Chondrocyte (in vitro differentiated cells): ENCODE measurements at places on chromosomes 13 and 19.

DNA sequence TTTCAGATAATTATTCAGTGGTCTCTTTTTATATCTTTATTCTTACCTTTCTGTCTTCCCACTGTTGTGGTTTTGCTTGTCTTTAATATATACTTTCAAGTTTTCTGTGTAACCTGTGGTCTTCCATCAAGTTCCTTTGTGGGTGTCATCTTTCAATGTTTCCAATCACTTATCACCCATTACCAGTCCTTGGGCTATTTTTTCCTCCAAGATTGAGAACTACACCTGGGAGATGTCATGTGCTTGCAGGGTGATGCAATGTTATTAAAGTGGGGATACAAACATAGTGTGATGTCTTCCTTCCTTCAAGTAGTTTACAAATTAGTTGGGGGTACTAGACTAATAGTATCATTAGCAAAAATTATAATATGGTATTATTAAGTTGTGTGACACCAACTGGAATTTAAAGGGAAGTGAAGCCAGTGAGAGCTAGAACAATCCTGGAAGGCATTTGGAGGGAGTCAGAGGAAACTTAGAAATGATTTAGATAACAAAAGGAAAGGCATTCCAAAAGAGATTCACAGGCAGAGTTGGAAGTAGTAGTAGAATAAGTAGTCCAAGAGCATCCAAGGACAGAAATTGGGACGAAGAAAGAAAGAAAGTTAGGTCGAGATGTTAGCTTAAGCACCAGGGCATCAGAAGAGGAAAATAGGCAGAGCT, 3.4 kb downstream of the FNDC3A start:
- no peak for DNase-seq

GRCh38 chr19:6048348-6048747, 62.0 kb downstream of the RFX2 start:
- peak; percentile 78 for DNase-seq

GRCh38 chr13:22055259-22055658, 384.4 kb downstream of the FGF9 start:
- no peak for DNase-seq

DNA sequence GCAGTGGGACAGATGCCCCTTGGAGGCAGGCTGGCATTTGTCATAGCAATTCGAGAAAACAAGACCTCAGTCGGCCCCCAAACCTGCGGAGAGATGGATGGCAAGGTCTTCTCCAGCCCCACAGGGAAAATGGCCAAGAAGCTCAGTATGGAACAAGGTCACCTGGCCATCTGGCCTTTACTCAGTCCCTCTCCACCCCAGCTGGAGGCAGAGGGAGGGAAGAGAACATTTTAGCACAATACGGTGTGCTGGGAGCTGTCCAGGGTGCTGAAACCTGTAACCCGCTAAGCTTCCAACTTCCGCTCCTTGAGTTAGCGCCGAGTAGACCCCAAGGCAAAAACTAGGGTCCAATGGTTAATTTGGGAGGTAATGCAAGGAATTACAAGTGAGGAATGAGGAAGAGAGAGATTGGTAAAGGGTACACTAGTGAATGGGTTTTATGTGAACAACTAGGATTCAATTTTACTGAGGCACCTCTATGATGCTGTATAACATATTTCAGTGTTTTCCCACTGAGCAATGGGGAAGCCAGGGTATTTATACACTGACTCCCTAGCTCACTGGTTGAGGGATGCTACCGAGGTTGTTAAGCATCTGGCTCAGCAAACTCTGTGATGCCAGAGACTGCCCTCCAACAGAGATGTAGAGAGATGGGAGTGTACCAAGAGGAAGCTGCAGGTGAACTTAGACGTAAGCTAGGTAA, 64.3 kb downstream of the CACNA1A start:
- no peak for DNase-seq

- DNase-seq = no peak
Measured at GRCh38 chr13:47136504-47136941, 239.7 kb upstream of the HTR2A start.

DNA sequence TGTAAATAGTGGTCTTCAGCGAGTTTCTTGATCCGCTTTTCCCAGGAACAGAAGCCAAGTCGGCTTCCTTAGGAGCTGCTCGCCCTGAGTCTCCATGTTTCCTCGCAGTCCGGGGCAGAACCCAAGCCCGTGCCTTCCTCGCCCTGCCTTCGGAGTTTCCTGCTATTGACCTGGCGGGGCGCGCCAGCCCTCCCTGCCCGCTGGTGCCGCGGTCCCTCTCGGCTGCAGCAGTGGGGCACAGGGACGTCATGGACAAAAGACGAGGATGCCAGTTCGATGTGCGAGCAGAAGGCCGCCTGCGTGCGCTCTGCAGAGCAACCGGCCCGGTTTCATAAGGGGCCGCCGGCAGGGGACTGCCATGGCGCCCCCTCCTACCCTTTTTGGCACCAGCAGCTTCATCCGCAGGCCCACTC, 156.6 kb downstream of the TM9SF2 start:
- DNase-seq = no peak

- no peak for DNase-seq
Measured at GRCh38 chr19:47376589-47377144, 27.6 kb downstream of the DHX34 start.

DNA sequence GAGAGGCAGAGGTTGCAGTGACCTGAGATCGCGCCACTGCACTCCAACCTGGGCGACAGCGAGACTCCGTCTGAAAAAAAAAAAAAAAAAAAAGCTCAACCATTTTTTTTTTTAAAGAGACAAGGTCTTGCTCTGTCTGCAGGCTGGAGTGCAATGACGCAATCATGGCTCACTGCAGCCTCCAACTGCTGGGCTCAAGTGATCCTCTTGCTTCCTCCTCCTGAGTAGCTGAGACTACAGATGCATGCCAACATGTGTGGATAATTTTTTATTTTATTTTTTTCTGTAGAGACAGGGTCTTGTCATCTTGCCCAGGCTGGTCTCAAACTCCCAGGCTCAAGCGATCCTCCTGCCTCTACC, 10.3 kb downstream of the EHD2 start:
- DNase-seq = no peak

GRCh38 chr19:15511671-15512424, 3.5 kb downstream of the CYP4F22 start:
- no peak for DNase-seq

GRCh38 chr13:75250526-75251178, 231.3 kb downstream of the TBC1D4 start:
- DNase-seq = no peak

- peak; percentile 74 for DNase-seq
Measured at GRCh38 chr19:35558400-35559280, 4.8 kb downstream of the ATP4A start.

GRCh38 chr19:16878181-16878965, 10.4 kb upstream of the F2RL3 start:
- DNase-seq = no peak

DNA sequence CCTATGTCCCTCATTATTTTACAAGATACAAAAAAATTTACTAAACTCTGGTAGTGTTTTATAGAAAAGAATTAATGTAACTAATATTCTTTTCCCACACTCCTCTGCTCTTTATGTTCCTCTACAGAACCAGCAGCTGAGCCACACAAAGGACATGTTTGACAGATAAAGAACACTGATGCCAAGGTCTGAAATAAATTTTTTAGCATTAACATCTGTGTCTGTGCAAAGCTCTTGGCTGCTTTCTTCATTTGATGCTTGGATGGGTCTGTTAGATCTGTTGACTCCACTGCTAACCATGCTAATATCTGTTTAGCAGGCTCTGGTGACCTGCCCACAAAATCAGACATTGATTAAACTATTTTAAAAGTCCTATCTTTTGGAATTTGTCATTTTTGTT, 2363.8 kb downstream of the PCDH9 start:
- DNase-seq = no peak

GRCh38 chr19:34317311-34317927, 47.6 kb upstream of the GPI start:
- no peak for DNase-seq

GRCh38 chr13:33787051-33787591, 30.8 kb upstream of the RFC3 start:
- no peak for DNase-seq

DNA sequence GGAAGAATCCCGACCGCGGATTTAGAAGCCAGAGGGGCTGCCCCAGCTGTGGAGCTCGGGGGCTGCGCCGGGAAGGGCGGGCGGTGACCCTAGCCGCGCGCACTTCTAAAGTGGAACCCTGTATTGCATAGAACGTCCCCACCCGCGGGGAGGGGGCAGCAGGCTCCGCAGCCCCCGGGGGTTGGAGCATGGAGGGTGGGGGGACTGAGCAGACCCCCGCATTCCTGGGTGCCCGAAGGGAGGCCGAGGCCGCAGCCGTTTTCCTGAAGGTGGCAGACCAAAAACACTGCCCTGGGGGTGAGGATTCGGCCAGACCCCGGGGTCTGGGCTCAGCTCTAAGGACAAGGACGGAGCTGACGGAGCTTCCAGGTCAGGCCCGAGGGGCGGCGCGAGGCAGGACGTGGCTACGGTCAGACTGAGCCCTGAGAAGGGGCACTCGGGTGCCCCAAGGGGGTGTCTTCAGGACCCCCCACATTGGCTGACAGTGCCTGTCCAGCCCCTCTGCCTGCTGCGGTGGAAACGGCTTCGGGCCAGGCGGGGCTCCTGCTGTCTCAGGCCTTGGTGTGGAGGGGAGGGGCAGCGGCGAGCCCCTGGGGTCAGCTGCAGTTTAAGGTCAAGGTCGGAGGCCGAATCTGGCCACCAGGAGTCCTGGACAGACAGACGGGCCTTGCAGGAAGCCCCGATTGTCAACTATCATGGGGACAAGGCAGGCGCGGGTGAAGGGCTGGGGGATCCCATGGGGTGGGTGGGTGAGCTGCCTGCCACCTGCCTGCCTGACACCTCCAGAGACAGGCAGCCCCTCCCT, 12.6 kb downstream of the MKNK2 start:
- DNase-seq = peak; percentile 86

GRCh38 chr13:37039896-37040295, 19.6 kb downstream of the SUPT20H start:
- no peak for DNase-seq

- DNase-seq = peak; percentile 53
Measured at GRCh38 chr19:6047741-6048251, 62.5 kb downstream of the RFX2 start.

- DNase-seq = peak; percentile 82
Measured at GRCh38 chr13:101415358-101416174, 742 bp downstream of the NALCN start.

GRCh38 chr13:95568131-95568530, 15.6 kb downstream of the CLDN10 start:
- DNase-seq = no peak

DNA sequence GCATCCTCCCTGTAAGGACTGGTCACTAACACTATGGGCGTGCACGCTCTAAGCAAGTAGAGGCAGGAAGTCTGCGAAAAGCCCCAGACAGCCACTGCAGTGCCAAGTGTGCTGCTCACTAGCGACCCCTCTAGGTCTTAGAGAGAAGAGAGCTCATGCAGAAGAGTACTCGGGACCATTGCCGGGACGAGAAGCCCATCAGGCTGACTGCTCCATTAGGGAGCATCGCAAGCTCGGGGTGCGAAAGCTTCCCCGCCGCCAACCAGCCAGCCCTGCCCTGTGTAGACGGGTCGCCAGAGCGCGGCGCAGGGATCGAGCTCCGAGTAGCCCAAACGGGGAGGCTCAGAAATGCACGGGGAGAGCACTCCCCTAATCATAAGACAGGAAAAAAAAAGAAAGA, 16.6 kb downstream of the POU4F1 start:
- DNase-seq = no peak

- DNase-seq = no peak
Measured at GRCh38 chr13:51067706-51068105, 43.4 kb downstream of the C13orf42 start.

- no peak for DNase-seq
Measured at GRCh38 chr19:12656899-12657571, 9.5 kb downstream of the MAN2B1 start.

GRCh38 chr13:64083811-64084210, 2668.2 kb upstream of the PCDH20 start:
- DNase-seq = no peak

- DNase-seq = no peak
Measured at GRCh38 chr19:9040131-9040530, 29.9 kb upstream of the MUC16 start.

- DNase-seq = no peak
Measured at GRCh38 chr13:25943081-25943480, 108.7 kb downstream of the SHISA2 start.

- no peak for DNase-seq
Measured at GRCh38 chr19:6772866-6773322, 386 bp downstream of the VAV1 start.

GRCh38 chr19:10532457-10532856, 11.2 kb upstream of the ATG4D start:
- DNase-seq = no peak

DNA sequence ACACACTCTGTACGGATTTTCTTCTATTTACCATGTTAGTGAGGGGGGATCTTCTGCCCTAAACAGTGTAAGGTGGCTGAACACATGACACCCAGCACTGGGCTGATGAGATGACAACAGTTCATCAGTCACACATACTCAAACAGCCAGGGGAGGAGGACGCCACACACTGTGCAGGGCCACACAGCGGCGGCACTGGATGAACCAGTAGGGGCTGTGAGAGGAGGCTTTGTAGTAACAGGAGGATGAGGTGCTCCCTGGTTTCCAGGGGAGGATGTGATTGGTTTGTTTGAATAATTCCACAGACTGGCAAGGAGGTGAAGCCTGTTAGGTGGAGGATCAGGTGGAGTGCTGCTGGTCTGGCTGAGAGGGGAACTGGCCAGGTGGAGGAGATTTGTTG, 16.3 kb upstream of the GTF3A start:
- no peak for DNase-seq

GRCh38 chr13:37109051-37109678, 3.7 kb upstream of the CSNK1A1L start:
- no peak for DNase-seq

DNA sequence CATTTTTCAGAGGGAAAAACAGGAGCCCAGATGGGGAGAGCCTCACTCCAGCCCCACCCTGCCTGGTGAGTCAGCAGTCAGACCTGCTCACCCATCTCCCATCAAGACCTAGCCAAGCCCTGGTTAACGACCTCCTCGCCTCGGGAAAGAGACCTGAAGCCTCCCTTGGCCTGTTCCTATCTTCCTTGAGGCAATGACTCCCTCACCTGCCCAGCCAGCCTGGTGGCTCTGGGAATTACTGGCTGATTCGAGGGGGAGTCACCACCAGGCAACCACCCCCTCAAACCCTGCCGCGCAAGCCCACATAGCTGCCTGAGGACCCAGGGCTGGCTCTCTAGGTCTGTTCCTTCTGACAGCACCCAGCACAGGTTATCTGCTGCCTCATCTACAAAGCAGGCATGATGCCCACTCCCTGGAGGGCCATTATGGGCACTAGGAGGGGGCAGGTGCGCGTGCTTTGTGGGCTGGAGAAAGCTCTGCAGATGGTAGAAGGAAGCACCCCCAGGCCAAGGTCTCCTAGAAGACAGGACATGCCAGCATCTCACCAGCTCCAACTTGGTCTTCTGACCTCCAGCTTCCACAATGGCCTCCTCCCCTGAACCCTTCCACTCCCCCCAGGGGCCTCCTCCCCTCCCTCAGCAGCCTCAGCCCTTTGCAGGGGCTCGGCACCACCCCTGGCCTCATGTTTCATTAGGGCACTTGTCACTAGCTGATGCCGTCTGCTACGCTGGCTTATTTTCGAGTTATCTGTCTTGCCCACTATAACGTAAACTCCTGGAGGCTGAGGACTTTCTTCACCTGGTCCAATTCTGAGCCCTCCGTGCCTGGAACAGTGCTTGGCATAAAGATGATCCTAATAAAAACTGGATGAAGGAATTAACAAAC, 10.4 kb downstream of the DEDD2 start:
- no peak for DNase-seq
